ENCODE measurements at places on chromosomes 13 and 19.

DNA sequence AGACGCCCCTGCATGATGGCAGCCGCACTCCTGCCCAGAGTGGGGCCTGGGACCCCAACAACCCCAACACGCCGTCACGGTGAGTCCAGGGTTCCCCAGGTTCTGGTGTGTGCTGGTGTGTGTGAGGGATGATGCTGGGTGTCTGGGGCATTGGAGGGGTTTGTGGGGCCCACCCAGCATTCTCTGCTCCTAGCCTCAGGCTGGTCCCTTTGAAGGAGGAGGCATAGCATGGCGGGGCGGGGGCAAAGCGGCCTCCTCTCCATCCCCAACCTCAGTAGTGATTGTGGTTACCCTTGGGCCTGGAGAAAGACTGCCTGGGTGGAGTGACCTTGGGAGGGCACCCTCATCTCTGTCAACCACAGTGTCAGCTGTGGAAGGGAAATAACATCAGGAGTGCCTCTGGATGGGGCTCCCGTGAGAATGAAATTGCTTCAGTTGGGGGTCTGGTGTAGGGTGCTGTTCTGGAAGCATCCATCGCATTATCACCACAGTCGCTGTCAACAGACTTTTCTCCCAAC is 7.1 kb upstream of the TIMM50 start:
- no peak for DNase-seq

DNA sequence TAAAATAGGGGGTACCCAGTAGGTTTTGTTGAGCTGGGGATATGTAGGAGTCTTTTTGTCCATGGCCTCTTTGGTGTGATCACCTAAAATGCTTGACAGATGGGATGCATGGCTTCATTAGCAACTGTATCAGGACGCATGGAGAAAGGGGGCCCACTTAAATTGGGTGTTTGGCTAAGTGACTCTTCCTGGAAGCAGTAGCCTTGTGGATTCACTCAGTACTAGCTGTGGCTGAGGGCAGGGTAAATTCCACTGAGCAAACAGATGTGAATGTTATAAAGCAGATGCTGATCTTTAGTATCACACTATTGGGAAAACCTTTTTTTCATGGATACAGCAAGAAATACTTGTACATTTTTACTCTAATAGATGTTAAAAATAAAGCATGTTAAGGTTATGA is 140.0 kb downstream of the FGF14 start:
- no peak for DNase-seq

DNA sequence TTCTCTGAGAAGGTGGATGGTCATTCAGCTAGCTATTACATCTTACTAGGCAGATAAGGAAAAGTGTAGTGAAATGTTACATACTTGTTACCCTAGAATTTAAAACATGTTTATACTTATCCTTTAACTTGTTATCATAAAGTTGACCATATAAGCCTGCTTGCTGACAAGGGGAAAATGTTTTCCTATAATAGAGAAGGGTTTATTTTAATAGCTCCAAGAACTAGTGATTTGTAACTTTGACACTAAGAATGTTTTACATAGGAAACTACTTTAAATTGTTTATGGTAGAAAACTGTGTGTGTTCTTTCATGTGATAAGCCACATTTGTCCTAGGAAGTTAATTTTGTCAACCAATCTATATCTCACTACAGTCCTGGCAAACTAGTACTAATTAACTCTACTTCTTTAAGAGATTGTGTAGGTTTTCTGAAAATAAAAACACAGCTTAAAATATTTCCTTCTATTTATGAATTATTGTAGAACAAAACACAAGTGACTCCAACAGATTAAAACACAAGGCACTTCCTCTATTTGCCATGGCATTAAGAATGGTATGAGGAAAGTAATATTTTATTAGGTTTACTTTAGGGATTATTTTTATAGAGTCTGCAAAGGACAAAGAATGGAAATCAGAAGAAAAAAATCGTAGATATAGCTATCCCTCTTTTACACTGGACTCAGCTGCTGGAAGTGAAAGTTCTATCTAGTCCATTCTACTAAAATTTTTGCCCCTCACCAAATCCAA is 233.3 kb upstream of the NBEA start:
- DNase-seq = no peak

DNA sequence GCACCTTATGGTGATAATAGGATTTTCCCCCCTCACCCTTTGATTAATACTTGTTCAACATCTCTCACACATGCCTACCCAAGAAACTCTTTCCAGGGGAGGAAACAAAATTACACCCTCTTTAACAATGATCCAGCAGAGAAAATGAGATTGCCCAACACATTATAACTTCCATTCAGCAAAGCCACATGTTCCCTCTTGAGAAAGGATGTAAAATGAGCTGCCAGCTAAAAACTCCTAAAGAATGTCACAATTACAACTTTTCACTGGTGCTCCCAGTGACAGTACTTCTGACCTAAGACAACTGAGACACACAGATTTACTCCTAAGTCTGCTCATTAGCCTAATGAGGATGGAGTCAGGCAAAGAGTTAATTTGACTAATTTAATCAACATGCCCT is 621.4 kb downstream of the DIAPH3 start:
- DNase-seq = no peak

DNA sequence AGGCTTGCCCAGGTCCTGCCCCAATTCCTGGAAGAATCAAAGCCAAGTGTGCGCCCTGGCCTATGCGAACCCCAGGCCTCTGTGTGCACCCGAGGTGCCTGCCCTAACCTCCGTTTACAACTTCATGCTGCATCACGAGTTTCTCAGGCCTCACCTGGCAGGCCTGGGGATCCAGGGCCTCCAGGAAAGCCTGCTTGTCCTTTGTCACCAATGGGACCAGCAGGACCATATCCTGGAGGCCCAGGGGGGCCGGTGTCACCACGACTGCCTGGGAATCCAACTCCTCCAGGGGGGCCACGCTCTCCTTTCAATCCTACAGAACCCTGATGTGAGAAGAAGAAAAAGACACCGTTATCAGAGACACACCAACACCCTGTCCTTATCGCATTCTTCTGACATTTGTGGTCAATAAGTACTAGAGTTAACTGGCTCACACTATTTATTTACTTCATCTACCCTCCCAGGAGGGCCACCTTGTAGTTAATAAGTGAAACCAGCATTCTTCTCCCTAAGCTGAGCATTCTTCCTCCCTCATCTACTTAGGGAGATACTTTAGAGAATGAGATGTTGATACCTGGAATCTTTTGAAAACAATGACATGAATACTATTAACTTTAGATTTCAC is 120.6 kb downstream of the COL4A1 start:
- no peak for DNase-seq

All from activated CD4-positive, CD25-positive, alpha-beta regulatory T cell (primary cell).